Eye (tissue), 1 donor: ENCODE measurements at places on chromosomes 16 and 17.

DNA sequence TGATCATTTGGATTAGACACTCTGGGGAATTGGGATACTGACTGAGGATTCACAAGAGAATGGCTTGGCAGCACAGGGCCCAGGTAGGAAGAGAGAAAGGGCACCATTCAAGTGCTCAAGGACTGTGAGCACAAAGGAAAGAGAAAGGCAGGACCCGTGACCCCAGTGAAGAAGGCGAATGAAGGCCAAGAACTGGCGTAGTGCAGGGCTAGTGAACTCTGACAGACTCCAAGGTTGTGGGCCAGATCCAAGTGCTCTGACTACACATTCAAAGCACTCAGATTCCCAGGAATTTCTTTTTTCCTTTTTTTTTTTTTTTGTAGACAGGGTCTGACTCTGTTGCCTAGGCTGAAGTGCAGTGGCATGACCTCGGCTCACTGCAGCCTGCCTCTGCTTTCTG is 5.0 kb downstream of the GTF3C1 start:
- no peak for DNase-seq

- no peak for DNase-seq
Measured at GRCh38 chr17:71149607-71150006, 971.2 kb upstream of the SOX9 start.

DNA sequence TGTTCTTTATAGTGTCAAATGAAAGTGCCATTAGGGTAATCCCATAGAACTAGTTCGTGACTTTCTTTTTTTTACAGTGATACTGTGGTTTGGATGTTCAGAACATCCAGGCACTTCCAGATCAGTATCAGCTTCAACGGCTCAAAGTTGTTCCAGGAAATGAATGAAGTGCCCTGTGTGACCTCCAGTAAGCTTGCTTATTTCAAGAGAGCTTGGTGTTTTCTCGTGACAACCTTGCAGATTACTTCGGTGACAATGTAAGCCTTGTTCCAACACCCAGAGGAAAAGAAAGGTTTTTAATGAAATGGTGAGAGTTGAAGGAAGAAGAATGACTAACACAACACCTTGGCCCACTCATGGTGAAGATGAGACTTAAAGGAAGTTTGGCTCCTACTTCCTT is 16.0 kb upstream of the KCNJ16 start:
- DNase-seq: no peak

DNA sequence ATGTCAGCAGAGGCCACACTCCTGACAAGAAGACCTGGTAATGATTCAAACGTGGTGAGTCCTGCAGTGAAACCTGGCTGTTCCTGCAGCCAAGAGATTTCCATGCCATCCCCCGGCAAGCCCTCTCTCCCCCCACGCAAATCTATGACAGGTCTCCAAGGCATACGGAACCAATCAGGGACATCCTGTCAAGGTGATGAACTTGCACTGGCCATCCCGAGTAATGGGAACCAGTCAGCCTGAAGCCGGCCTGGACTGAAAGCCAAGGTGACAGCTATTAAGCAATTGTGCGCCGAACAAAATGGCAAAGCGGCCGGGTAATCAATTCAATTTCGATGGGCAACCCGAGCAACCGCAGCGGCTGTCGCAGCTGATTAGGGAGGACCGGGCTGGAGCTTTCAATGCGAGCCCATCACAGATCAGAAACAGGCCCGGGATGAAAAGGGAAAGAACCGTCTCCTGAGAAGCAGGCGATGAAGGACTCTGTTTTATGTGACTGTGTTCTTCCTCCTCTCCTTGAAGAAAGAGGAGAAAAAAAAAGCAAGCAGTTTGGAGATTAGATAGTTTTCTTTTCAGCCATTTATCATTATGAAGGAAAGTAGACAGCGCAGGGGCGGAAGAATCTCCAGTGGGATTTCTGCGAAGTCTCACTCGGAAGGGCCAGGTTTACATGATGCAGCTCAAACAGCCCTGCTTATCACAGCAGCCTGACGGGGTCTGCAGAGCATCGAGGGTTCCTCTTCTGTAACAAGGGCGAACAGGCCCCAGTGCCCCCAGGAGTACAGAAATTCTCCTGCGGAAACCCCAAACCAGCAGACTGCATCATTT is 35.2 kb downstream of the TBX4 start:
- peak; percentile 92 for DNase-seq

- DNase-seq: peak; percentile 57
Measured at GRCh38 chr17:81551458-81552243, 502 bp downstream of the FAAP100 start.
